ENCODE measurements at places on chromosomes 12 and 14. TPM values are rescaled to one million over a fixed set of nuclear protein-coding genes. Genes with fewer than 3 reads are reported as not detected.

- H3K4me1 ChIP-seq = no peaks in the 10 kb centered on the region
- H3K36me3 ChIP-seq = no peaks in the 10 kb centered on the region
- DNase-seq = no peak
- peaks cover 8% of the 10 kb centered on the region for H3K27me3 ChIP-seq
- H3K27ac ChIP-seq = no peak overlapping the region
Measured at GRCh38 chr12:90899456-90900182, 55.4 kb downstream of the CCER1 start.

GRCh38 chr14:104576232-104576969, 3.2 kb upstream of the C14orf180 start:
- no peaks in the 10 kb centered on the region for H3K36me3 ChIP-seq
- H3K4me3 ChIP-seq = no peak overlapping the region
- no peak for DNase-seq
- H3K27ac ChIP-seq = no peak overlapping the region

GRCh38 chr12:126742241-126742641, 1524.7 kb upstream of the TMEM132C start:
- no peak overlapping the region for H3K27ac ChIP-seq
- H3K36me3 ChIP-seq = peaks cover 11% of the 10 kb centered on the region
- DNase-seq = no peak
- no peak overlapping the region for H3K4me3 ChIP-seq
- no peaks in the 10 kb centered on the region for H3K27me3 ChIP-seq
- H3K4me1 ChIP-seq = no peaks in the 10 kb centered on the region

DNA sequence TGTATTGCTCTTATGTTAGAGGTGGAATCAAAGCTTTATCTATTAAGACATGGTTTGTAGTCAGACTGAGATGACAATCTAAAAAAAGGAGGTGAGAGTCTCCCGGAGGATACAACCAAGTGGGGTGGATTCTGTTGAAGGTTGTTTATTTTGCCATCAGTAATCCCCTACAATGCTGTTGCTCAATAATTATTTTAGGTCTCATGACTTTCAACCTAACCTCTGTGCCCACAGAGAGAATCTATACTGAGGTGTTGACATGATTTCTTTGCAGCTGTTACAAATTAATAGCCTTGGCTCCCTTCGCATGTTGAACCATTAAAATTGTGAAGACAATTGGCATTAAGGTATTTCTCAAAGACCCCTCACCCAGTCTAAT, 28.7 kb upstream of the FOS start:
- no peaks in the 10 kb centered on the region for H3K36me3 ChIP-seq
- peaks cover 55% of the 10 kb centered on the region for H3K4me1 ChIP-seq
- DNase-seq = no peak
- peak overlapping the region; percentile 64 for H3K27ac ChIP-seq
- H3K4me3 ChIP-seq = peak overlapping the region; percentile 33

GRCh38 chr12:13745111-13745860, 236.1 kb downstream of the GRIN2B start:
- H3K27ac ChIP-seq = no peak overlapping the region
- H3K27me3 ChIP-seq = peaks cover 14% of the 10 kb centered on the region
- H3K4me3 ChIP-seq = no peak overlapping the region
- DNase-seq = no peak
- no peaks in the 10 kb centered on the region for H3K4me1 ChIP-seq

GRCh38 chr12:14923944-14924343, 14.4 kb downstream of the ERP27 start:
- H3K27ac ChIP-seq = no peak overlapping the region
- H3K36me3 ChIP-seq = peaks cover 8% of the 10 kb centered on the region
- DNase-seq = no peak
- H3K4me3 ChIP-seq = no peak overlapping the region

DNA sequence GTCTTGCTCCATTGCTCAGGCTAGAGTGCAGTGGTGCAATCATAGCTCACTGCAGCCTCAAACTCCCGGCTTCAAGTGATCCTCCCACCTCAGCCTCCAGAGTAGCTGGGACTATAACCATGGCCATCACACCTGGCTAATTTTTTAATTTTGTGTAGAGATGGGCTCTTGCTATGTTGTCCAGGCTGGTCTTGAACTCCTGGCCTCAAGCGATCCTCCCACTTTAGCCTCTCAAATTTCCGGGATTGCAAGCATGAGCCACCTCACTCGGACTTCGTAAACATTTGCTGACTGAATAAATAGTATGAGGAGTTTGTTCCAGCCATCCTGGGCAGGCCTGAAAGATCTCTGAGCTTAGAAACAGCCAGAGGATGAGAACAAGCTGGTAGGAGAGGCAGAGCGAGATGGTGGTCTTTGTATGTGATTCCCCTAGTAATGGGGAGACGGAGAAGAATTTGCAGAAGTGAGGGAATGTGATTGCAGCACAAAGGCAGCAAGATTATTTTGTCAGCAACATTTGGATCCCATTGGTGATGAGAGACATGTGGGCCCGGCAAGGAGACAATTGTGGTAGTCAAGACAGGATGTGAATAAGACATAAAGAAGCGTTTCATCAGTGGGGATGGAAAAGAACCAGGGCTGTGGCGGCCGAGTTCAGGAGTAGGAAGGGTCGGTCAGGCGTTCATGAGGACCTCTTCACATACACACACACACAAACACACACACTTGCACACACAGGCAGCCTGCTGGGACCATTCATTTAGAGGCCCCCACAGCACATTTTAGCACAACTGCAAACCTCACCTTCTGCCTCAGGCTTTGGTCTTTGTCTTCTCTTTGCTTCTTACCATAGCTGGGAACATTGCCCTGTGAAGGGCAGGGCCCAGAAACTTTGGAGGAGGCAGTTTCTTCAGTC, 155.5 kb downstream of the ZFP36L1 start:
- no peaks in the 10 kb centered on the region for H3K27me3 ChIP-seq
- H3K36me3 ChIP-seq = peaks cover 1% of the 10 kb centered on the region
- H3K27ac ChIP-seq = no peak overlapping the region
- H3K4me1 ChIP-seq = no peaks in the 10 kb centered on the region
- no peak for DNase-seq
- no peak overlapping the region for H3K4me3 ChIP-seq

DNA sequence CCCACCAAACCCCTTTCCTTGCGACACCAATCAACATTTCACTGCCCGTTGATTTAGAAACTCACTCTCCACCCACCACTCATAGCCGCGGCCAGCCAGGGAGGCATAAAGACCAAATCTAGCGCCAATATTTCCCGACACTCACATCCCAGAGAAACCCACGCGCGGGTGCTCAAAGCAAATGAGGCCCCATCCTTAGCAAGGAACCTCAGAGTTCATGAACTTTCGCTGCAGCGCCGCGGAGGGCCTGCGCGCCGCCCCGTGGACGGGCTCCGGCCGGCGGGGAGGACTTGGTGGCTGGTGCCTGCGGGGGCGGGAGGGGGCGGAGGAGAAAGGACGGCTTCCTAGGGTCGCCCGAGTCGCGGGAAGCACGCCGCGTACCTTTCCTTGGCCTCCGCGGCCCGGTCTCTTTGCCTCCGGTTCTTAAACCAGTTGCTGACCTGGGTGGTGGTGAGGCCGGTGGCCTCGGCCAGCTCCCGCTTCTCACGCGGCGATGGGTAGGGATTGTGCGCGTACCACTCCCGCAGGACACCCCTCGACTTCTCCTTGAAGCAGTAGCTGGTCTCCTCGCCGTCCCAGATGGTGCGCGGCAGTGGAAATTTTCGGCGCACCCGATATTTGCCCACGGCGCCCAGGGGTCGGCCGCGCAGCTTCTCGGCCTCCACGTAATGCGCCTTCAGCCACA, 886 bp downstream of the SIX1 start:
- H3K27me3 ChIP-seq = peaks cover 86% of the 10 kb centered on the region
- H3K4me3 ChIP-seq = peak overlapping the region; percentile 46
- peaks cover 55% of the 10 kb centered on the region for H3K4me1 ChIP-seq
- DNase-seq = peak; percentile 12
- peak overlapping the region; percentile 43 for H3K27ac ChIP-seq

- peaks cover 43% of the 10 kb centered on the region for H3K4me1 ChIP-seq
- H3K27me3 ChIP-seq = no peaks in the 10 kb centered on the region
- peaks cover 26% of the 10 kb centered on the region for H3K36me3 ChIP-seq
- H3K4me3 ChIP-seq = peak overlapping the region; percentile 100
Measured at GRCh38 chr14:53152184-53152886, 788 bp downstream of the DDHD1 start.

DNA sequence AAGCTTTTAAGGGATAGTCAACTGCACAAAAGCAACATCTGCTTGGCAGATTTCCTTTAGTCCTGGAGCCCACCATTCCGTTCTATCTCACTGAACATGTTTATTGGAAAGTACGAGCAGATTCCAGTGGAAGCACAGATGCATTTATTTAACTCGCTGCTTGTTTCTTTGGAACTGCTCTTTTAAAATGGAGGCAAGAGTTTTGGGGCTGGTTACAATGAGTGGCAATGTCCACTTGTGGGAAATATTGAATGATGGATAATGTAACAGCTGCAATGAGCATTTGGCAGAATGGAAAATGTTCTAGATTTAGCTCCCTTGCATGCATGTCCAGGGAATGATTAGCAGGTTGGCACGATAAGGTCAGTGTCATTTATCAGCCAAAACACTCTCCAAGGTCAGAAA, 163.0 kb downstream of the ATP23 start:
- H3K36me3 ChIP-seq = no peaks in the 10 kb centered on the region
- no peak overlapping the region for H3K4me3 ChIP-seq
- peaks cover 3% of the 10 kb centered on the region for H3K27me3 ChIP-seq
- no peak for DNase-seq

GRCh38 chr14:80395031-80395430, 183.7 kb upstream of the DIO2 start:
- H3K27ac ChIP-seq = no peak overlapping the region
- no peaks in the 10 kb centered on the region for H3K27me3 ChIP-seq
- no peaks in the 10 kb centered on the region for H3K36me3 ChIP-seq
- H3K4me3 ChIP-seq = no peak overlapping the region

- DNase-seq = no peak
- H3K4me3 ChIP-seq = no peak overlapping the region
- no peaks in the 10 kb centered on the region for H3K36me3 ChIP-seq
- no peak overlapping the region for H3K27ac ChIP-seq
- no peaks in the 10 kb centered on the region for H3K27me3 ChIP-seq
Measured at GRCh38 chr14:96117101-96117897, 78.1 kb downstream of the C14orf132 start.

GRCh38 chr12:110733900-110734299, 8.8 kb downstream of the PPP1CC start:
- no peak for DNase-seq
- H3K4me3 ChIP-seq = peak overlapping the region; percentile 9
- H3K27ac ChIP-seq = peak overlapping the region; percentile 60
- H3K27me3 ChIP-seq = no peaks in the 10 kb centered on the region

DNA sequence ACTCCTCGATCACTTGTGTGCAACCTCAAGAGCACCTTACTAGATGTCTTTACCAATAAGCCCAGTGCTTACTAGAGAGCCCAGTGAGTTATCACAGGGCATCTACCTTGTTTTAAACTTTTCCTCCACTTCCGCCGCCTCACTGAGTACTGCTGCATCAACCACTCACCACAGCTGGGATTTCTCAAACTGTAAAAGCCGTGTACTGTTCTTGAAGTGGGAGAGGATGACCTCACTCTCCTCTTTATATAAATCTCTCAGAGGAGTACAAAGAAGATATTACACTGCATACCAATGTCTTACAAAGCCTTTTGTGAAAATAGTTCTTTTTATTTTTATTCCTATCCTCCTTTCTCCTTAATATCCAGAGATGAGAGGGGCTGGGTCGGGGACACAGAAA, 94.1 kb downstream of the PLCZ1 start:
- H3K27ac ChIP-seq = no peak overlapping the region
- H3K36me3 ChIP-seq = no peaks in the 10 kb centered on the region
- no peak overlapping the region for H3K4me3 ChIP-seq
- DNase-seq = no peak

DNA sequence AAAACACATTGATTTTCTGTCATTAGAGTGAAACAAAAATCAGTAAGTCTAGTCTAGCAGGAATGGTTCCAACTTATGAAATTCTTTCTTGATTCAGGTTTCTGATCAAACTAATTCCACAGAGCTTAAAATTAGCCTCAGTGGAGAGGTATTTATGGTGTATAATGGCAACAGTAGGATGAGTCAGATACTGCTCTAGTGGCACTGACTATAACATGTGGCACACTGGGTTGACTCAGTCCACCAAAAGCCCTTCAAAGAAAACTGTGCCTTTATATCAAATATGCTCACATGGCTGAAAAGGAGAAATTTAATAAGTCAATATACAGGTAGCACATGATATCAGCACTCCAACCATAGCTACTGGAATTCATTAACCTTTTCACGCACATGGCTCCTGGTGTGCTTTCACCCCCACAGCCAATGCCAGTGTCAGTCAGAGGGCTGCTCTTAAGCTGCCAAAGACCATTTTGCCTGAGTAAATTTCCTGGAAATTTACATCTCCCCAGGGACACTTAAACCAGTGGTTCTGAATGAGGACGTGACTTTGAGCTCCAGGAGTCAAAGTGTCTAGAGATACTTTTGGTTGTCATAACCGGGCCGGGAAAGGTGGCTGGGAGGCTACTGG, 21.7 kb upstream of the CATSPERB start:
- H3K36me3 ChIP-seq = no peaks in the 10 kb centered on the region
- no peaks in the 10 kb centered on the region for H3K27me3 ChIP-seq
- H3K27ac ChIP-seq = no peak overlapping the region
- H3K4me3 ChIP-seq = no peak overlapping the region
- DNase-seq = no peak
- no peaks in the 10 kb centered on the region for H3K4me1 ChIP-seq

- DNase-seq = no peak
- no peaks in the 10 kb centered on the region for H3K4me1 ChIP-seq
- H3K36me3 ChIP-seq = no peaks in the 10 kb centered on the region
- H3K27ac ChIP-seq = no peak overlapping the region
- H3K4me3 ChIP-seq = no peak overlapping the region
Measured at GRCh38 chr12:85662207-85662602, 174.0 kb downstream of the RASSF9 start.

DNA sequence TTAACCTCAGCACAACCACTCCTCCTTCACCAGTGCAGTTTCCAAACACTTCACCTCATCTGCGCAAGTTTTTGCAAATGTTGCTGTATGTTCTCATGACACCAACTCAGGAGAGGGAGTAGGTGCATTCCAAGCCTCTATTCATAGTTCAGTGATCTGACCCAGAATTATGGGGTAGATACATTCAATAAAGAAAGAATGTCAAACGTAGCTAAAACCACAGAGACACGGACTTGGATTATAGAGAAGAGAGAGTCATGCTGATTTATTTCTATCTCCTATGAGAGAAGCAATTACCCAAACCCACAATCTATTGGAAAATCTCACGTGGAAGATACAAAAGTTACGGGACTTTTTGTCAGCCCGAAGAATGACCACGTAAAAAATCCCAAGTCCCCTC, 1006.0 kb upstream of the TMEM132C start:
- no peak for DNase-seq
- no peaks in the 10 kb centered on the region for H3K4me1 ChIP-seq
- H3K36me3 ChIP-seq = no peaks in the 10 kb centered on the region
- no peaks in the 10 kb centered on the region for H3K27me3 ChIP-seq
- no peak overlapping the region for H3K27ac ChIP-seq

- no peak for DNase-seq
- no peak overlapping the region for H3K27ac ChIP-seq
- peaks cover 5% of the 10 kb centered on the region for H3K4me1 ChIP-seq
Measured at GRCh38 chr14:103693515-103693914, 21.7 kb downstream of the XRCC3 start.

- H3K4me3 ChIP-seq = no peak overlapping the region
- H3K36me3 ChIP-seq = peaks cover 40% of the 10 kb centered on the region
- no peak overlapping the region for H3K27ac ChIP-seq
Measured at GRCh38 chr12:49033611-49034285, 15.2 kb upstream of the PRKAG1 start.

- no peaks in the 10 kb centered on the region for H3K36me3 ChIP-seq
- no peak within 1 kb of the TSS for H3K27ac ChIP-seq
- H3K4me1 ChIP-seq = no peaks in the 10 kb centered on the region
- DNase-seq = no peak
- no peaks in the 10 kb centered on the region for H3K27me3 ChIP-seq
Measured at GRCh38 chr14:93926873-93927799, at the start of gene FAM181A. FAM181A (plus strand) TSS chr14:93927344; CDS start chr14:93928286, 942 bp downstream.

CEP128 gene
- 22.8 TPM for total RNA-seq

CLEC1A gene
- not detected for total RNA-seq

SOX5 gene
- 0.69 TPM for total RNA-seq

KRT3 gene
- total RNA-seq = not detected

CCDC175 gene
- total RNA-seq = not detected

NANOG gene
- total RNA-seq = not detected
